CD8-positive, alpha-beta T cell (primary cell): ENCODE measurements at places on chromosomes 2 and 18.

DNA sequence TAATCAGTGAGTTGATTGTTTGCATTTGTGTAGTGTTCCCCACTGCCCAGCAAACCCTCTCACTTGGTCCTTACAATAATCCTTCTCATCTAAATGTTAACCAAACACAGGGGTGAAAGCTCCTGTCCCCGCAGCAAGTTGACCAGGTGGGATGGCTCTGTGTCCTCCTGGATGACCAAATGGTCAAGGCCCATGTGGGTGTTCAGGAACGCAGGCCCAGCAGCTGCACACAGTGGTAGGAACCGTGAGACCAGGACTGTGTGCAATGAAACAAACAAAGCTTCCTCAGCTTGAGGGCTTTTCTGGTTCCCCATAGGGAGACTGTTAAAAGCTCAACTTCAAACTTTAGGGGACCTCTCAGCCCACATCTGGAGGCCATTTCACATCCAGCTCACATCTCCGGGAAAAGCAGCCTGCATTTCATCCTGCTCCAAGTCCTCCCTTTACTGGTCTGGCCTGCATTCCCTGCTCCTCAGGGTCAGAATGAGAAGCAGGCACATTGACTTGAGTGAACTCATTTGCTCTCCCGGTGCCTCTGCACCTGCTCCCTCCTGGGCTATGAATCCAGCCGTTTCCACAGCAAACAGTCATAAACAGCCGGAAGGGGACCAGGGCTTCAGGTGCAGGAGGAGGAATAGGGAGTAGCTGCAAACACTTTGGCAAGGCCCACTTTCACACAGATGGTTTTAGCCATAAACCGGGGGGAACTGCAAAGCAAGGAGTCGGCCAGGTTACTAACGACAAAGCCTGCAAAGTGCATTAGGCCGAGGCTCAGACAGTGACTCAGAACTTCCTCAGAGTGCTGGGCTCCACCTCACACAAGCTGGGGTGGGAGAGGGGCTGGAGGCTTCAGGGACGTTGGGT lies 144.7 kb downstream of the CAPN13 start:
- no peak for DNase-seq

- DNase-seq = no peak
Measured at GRCh38 chr2:18971628-18972027, 382.3 kb upstream of the NT5C1B start.

DNA sequence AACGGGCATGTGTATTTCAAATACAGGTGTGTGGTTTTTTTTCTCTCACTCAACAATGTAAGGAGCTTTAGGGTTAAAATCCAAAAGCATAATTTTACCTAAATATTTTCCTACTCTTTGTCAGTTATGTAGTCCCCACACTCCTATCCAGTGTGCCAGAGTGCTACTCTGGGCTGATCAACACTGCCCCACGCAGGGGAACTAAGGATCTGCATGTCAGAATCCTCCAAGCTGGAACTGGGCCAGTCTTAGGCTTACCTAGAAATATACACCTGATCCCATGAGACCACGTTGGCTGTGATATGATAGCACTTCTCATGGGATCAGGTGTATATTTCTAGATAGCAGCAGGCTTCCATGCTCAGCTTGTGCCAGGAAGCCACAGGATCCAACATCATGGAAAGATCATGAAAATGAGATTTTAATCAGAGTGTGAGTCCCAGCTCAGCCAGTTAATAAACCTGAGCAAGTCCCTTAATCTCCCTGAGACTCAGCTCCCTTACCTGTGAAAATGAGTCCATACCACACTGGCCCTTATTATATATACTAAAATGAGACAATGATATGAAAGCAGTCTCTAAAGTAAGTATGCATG lies 29.7 kb downstream of the CCDC141 start:
- peak; percentile 47 for DNase-seq

DNA sequence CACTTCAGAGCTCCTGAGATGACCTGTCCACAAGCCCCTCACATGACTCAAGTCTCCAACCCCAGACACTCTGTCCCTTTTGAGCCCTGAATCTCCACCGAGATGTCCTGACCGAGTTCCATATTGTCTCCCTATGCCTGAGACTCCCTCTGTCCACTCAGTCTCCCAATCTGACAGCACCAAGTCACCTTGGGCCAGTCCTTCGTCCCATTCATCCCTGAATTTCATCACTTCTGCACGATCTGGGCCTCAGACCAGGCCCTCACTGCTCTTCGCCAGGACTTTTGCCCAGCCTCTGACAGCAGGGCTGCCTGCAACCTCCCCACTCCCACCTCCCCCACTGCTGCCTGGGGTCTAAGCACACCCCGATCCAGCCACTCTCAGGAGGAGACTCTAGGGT lies 4.3 kb upstream of the MOCOS start:
- no peak for DNase-seq

DNA sequence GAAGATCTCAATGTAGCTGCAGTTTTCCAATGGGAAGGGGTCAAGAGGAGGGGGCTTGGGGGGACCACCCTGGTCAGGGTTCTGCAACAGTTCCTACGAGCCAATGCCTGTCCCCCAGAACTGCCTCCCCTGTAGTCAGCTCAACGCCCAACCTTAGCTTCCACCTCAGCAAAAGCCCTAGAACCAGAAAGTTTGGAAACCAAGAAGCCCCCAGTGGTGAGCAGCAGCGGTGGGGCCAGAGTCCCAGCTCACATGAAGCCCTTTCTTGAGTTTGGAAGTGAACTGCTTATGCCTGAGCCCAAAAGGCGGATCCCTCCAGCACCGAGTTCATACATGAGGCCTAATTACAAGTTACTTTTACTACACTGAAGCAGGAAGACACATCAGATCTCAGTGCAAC lies 162.4 kb downstream of the HDAC4 start:
- no peak for DNase-seq

- DNase-seq = no peak
Measured at GRCh38 chr2:190964170-190964795, 49.7 kb downstream of the STAT1 start.

DNA sequence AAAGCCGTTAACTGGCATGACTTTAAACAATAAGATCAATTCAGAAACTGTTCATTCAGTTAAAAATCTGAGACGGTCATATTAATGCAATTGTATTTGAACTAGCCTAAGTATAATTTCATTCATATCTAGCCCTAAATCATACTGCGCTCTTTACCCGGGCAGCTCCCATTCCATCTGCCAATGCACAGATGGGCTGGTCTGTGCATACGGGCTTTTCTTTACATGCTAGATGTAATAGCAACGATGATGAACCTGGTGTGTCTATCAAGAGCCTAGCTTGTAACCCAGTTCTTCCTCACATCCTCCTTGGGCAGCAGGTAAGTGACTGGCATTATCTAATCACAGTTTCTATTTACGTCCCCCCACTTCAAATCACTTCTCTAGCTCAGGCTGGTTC lies 631.5 kb upstream of the KLHL29 start:
- no peak for DNase-seq

GRCh38 chr2:112153179-112153490 lies 14.9 kb downstream of the FBLN7 start:
- no peak for DNase-seq

- no peak for DNase-seq
Measured at GRCh38 chr18:6731222-6731596, 1.7 kb downstream of the ARHGAP28 start.

GRCh38 chr2:105820691-105821090 lies 76.0 kb downstream of the NCK2 start:
- DNase-seq = no peak

GRCh38 chr18:27211569-27211968 lies 26.5 kb upstream of the CHST9 start:
- no peak for DNase-seq

- DNase-seq = no peak
Measured at GRCh38 chr2:191543708-191544107, 134.2 kb upstream of the NABP1 start.

GRCh38 chr2:160575368-160575767 lies 81.8 kb upstream of the RBMS1 start:
- DNase-seq = no peak

DNA sequence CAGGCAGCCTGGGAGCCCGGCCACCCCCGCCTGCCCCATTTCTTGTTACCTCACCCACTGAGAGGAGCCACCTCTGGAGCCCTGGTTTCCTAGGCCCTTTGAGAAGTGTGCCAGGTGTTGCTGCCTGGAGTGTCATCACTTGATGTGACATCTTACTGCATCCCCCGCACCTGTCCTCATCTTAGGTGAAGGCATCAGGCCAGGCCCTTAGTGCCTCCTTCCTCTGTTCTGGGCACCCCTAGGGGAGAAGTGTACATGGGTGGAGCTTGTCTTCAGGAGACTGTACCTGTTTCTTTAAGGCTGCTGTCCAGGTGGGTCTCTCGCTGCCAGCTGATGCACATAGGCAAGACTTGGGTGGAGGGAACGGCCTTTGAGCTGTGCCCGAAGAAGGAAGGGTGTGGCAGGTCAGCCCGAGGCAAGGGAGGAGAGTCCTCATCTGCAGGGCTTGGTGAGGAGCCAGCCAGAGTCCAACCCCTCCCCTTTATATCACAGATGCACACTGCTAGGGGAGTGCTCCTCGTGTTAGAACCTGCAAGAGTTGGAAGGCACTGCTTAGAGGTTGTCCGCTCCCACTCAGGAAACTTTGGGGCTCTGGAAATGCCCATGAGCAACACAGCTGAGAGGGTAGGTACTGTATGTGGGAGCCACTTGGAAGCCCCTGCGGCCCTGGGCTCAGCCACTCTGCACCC lies 45.9 kb downstream of the NCK2 start:
- DNase-seq = no peak

- no peak for DNase-seq
Measured at GRCh38 chr2:6923319-6923718, 6.1 kb downstream of the RNF144A start.

DNA sequence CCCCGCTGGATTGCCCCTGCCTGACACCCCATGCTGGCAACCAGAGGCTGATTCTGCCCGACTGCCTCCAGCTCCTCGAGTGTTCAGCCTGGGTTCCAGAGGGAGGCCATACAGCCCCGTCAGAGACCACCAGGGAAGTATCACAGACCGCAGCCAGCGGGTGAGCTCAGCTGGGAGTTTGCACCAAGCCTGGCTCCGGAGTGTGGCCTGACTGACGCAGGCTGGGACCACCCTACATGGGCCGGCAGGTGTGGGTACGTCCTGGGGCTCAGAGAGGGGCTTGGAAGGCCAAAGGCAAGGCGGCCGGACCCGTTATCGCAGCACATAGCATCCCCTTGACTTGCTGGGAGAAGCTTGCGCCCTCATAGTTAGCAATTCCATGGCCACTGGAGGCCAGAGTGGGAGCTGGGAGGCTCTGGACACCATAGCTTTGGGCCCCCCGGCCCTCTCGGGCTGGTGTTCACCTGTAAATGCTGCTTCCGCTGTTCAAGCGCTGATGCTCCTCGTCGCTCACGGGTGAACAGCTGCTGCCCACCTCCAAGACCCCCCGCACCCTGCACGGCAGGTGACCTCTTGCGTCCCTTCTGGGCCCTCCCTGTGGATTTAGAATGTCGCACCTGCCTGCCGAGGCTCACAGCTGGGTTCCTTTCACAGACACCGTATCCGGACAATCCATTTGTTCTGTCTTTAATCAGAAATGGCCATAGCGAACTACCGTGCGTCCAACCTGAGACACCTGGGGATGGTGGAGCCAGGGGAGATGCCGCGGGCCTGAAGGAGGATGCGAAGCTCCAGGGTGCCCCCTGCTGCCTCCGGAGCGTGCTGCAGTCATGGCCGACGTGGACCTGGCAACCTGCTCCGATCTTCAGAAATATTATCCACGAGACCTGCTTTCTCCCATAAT lies 31.2 kb upstream of the SLC66A3 start:
- peak; percentile 22 for DNase-seq

- DNase-seq = no peak
Measured at GRCh38 chr2:123035541-123035940, 989.5 kb upstream of the CNTNAP5 start.

- no peak for DNase-seq
Measured at GRCh38 chr2:223649554-223650533, 47.7 kb upstream of the SCG2 start.

DNA sequence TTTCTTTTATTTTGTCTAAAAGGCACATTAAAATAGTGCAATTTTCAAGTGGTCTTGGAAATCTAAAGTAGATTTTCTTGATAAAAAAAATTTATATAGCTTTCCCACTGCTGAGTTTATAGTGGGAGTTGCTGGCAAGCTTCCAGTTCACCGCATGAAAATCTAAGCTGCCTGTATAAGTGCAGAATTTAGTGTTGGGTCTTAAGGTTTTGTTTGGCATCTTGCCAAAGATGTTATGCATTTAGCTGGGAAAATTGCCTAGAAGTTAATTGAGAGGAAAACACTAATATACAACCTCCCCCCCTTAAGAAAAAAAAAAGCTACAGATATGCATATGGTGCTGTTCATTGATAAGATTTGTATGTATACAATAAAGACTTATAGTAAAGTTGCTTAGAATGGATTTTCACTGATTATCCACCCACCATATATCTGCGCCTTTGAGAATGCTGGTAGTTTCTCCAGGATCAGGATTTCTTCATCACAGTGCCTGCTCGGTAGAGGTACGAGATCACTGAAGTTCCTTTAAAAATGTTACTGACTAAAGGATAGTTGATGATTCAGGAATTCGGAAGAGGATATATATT lies 803.2 kb upstream of the POU3F3 start:
- DNase-seq = no peak

GRCh38 chr2:218266316-218266979 lies 3.5 kb downstream of the AAMP start:
- no peak for DNase-seq

- no peak for DNase-seq
Measured at GRCh38 chr18:59870623-59871130, 29.1 kb upstream of the PMAIP1 start.

DNA sequence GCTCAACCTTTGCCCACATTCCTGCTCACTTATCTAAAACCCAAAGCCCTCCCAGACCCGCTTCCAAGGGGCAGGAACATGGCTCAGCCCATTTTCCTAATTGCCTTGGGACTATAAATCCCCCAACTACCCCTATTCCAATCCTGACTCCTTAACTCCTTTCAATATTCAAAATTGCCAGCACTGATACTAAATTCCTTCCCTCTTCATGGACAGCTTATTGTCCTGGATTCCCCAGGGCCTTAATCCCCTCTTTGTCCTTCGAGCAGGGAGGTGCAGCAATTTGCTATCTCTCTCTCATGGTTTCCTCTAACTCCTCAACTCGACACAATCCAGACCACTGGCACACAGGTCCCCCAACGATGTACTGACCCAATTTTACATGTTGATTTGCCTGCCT lies 99.1 kb downstream of the SLC25A12 start:
- no peak for DNase-seq

GRCh38 chr2:112639936-112640335 lies 5.8 kb upstream of the SLC20A1 start:
- no peak for DNase-seq

DNA sequence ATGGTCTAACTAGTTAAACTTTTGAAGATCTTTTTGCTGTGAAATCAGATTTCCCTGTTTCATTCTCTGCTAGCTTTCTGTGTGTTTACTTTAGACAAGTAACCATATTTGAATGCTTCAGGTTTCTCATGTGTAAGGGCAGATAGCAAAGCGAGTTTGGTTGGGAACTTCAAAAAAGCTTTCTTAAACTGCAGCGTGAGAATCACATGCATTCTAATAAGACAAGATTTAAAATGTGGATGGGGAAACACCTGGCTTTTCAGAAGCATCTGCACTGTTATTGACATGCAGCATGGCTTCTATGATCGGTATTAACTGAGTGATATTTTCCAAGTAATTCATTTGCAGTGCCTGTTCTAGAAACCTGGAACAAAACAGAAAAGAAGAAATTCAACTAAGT lies 119.3 kb downstream of the ABCA12 start:
- no peak for DNase-seq

- no peak for DNase-seq
Measured at GRCh38 chr18:57794951-57795728, 8.0 kb downstream of the ATP8B1 start.

GRCh38 chr2:85768713-85769112 lies 14.9 kb downstream of the ATOH8 start:
- no peak for DNase-seq
